ENCODE measurements at places on chromosomes 7 and 10.

GRCh38 chr10:68239596-68240150, 7.8 kb upstream of the ATOH7 start:
- DNase-seq: no peak

DNA sequence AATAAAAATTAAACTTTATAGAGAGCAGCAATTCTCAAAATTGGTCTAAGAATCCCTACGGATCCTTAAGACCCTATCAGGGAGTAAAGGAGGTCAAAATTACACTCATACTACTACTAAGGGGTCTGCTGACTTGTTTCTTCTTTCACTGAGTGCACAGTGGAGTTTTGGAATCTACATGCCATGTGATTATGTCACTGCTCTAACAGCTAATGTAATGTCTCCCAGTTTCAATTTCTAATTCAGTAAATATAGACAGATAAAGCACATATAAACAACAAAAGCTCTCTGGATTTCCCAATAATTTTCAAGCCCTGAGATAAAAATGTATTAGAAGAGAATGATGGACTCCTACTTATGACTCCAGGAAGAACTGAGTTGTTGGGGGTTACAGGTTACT, 74.6 kb downstream of the WAPL start:
- DNase-seq: no peak

GRCh38 chr7:123355576-123356190, 155.9 kb upstream of the SLC13A1 start:
- DNase-seq: no peak

DNA sequence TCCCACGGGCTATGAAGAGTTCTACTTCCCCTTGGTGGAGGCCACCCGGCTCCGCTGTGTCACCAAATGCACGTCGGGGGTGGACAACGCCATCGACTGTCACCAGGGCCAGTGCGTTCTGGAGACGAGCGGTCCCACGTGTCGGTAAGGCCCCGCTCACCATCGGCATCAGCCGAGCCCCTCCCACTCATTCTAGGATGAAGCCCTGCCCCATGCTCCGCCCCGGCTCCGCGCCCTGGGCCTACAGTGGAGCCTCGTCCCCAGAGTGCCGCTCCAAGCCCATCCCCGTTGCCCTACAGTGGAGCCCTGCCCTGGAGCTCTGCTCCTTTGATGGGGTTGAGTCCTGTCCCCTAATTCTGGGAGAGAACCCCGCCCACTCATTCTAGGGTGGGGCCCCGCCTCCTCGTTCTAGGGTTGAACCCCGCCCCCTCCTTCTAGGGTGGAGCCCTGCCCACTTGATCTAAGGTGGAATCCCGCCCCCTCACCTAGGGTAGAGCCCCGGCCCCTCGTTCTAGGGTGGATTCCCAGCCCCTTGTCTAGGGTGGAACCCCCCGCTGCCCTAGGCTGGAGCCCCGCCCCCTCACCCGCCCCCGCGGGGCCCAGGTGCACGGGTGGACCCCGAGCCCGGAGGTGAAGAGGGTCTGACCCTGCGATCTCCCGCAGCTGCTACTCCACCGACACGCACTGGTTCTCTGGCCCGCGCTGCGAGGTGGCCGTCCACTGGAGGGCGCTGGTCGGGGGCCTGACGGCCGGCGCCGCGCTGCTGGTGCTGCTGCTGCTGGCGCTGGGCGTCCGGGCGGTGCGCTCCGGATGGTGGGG, 3.4 kb upstream of the MUC12 start:
- no peak for DNase-seq

DNA sequence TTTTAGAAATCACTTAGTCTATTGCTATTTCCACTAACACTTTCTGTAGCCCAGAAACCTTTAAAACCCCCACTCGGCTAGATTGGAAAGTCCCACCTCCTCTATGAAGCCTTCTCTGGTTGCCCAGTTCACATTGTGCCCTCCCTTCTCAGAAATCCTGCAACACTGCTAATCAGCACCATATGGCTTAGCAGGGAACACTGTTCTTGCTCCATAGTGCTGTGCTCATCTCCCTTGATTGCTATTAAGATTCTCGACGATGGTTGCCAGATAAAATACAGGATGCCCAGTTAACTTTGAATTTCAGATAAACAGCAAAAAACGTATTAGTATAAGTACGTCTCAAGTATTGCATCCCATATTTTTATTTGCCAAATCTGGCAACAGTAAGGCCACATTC, 40.1 kb upstream of the XPNPEP1 start:
- no peak for DNase-seq

DNA sequence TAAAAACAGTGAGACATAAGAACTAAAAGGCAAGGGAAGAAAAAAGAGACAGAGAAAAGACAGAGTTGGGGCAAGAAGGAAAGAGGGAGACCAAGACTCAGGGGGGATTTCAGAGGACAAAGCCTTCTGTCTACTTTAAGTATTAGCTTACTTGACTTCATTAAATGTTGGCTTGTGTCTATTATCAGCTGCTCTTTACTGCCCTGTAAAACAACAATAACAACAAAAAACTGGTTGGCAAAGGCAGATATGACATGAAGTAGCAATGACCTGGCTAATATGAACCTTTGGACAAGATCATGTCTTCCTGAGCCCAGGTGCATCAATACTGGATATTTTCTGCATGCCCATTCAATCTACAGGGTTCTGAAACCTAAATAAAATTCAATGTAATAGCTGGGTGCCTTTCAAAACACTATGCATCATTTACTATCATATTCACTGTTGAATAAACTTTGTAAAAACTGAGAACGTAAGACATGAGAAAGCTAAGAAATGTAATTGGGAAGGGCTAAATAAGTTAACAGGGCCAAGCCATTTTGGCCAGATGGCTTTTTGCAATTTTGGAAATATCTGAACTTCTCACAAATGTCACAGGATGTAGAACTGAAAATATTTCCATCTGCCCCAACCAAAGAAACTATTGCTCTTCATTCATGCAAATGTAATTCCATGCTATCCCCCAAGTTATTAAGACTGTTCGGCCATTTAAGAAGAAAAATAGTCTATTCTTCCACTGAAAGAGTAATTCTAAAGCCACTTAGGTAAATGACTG, 49.4 kb downstream of the LRRN3 start:
- DNase-seq: no peak

- no peak for DNase-seq
Measured at GRCh38 chr7:134985894-134986362, 380 bp upstream of the AGBL3 start.

GRCh38 chr10:59283456-59284091, 78.8 kb downstream of the FAM13C start:
- DNase-seq: no peak

DNA sequence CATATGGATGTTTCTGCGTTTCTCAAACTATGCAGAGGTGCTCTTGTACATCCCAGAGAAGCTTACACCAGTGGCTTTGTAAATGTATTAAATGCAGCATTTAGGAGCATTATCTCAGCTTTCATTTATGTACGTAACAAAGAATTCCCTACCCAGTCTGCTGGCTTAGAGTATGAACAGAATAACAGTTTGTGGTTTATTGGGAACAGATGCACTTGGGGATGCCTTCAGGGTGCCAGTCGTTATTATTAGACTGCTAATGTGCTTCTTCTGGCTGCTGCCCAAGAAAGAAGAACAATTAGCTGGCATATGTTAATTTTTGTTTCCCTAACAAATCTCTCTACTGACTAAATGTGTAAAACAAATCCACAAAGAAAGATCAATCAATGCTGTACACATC, 241.9 kb downstream of the FOXP2 start:
- no peak for DNase-seq

GRCh38 chr10:88742448-88742847, 17.4 kb upstream of the LIPN start:
- no peak for DNase-seq

DNA sequence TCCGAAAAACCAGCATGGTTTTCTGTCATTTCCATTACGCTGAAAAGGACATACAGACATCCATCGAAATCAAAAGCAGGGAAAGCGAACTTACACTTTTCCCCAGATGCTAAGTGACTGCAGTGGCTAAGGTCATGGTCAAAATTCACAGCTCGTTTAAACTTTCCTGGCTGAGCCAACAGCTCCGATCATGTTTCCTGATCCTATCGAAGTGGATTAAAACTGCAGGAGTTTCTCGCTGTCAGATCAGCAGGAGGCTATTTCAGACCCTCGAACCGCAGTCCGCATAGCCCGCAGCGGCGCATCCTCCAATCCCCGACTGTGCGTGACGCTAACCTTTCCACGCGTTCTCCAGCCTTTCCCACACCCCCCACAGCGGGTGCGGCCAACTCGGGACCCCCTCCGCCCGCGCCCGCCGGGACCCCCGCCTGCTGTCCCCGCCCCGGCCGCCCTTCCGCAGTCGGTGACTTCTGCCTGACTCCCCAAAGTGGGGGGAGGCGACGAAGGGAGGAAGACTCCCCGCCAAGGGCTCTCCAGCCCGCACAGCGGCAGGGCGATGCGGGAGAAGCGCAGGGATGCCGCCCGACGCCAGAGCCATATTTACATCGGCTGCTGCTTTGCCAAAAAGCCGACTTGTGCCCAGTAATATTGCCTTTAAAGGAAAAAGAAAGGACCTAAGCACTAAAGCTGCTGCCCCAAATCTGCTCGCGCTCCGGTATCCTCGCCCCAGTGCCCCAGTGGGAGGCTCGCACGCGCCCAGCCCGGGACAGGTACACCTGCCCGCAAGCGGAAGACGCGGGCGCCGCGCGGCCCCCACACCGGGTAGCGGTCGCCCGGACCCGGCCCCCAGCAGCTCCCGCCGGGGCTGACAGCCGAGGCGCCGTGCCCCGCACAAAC, 1.2 kb downstream of the PIP4K2A start:
- DNase-seq: no peak

GRCh38 chr10:19767876-19768275, 48.4 kb upstream of the PLXDC2 start:
- no peak for DNase-seq

- no peak for DNase-seq
Measured at GRCh38 chr10:79206300-79207095, 137.7 kb downstream of the ZMIZ1 start.

DNA sequence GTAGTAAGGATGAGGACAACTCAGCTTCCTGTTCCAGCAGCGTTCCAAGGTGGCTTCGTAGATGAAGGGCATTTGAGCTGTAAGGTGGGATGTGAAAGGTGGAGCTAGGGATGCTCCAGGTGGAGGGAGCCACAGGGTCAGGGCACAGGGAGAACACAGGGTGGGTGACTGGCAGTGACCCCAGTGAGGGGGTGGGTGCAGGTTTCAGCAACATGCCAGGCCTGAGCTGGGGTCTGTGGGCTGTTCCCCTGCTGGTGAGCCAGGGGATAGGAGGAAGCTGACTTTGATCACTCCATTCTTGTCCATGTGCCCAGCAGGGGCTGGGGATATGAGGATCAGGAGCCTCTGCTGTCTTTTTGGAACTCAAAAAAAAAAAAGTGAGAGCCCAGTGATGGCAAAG, 33.2 kb downstream of the CDH23 start:
- DNase-seq: no peak

DNA sequence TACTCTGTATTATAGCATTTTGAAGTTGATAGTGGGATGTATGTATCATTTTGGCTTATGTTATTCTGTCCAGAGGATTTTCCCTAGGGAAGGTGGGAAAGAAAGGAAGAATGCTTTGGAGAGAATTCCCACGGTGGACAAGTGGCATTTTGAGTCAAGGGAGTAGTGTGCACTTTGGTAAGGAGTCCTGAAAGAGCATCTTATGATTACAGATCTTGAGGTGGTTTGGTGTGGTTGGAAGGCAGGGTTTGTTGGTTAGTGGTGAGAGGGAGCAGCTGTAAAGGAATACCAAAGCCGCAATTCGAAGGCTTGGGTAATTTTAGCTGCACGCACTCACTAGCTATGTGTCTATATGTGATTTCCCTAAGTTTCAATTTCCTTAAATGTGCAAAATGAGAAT, 16.1 kb downstream of the CCSER2 start:
- DNase-seq: no peak

- DNase-seq: no peak
Measured at GRCh38 chr7:112523871-112524270, 43.1 kb downstream of the LSMEM1 start.

GRCh38 chr10:86019141-86019540, 347.5 kb downstream of the GRID1 start:
- DNase-seq: no peak

GRCh38 chr10:21797984-21798765, 205.4 kb downstream of the DNAJC1 start:
- no peak for DNase-seq

DNA sequence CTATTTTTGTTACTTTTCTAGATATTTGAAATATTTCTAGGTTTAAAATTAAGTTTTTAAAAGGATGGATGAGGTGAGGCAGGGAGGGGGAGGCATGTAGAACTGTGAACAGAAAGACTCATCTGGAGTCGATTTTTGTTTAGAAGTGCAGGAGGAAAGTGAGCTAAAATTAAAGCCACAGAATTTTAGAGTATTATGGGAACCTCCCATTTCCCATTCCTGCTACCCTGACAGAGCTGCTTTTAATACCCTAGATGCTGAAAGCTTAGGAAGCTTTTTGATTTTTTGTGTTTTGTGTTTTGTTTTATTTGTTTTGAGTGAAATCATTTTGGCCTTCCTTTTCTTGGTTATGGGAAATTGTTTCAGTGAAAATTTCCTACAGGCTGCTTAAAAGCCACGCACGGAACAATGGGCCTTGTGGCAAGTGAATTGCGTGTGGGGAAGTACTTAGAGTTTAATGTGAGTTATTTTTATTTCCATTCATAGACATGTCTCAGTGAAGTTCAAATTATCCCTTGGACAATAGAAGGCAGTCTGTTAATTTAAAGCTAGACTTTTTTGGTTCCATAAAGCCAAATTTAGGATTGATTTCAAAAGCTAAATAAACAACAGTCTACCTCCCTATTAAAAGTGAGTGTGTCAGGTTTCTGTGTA, 102.0 kb upstream of the HDAC9 start:
- DNase-seq: no peak

GRCh38 chr10:119479532-119479931, 63.0 kb downstream of the RGS10 start:
- DNase-seq: no peak

Data from GM12864 (cell line).